CD14-positive monocyte (primary cell): ENCODE measurements at places on chromosomes 1 and 21. TPM values are rescaled to one million over a fixed set of nuclear protein-coding genes. Genes with fewer than 3 reads are reported as not detected.

DNA sequence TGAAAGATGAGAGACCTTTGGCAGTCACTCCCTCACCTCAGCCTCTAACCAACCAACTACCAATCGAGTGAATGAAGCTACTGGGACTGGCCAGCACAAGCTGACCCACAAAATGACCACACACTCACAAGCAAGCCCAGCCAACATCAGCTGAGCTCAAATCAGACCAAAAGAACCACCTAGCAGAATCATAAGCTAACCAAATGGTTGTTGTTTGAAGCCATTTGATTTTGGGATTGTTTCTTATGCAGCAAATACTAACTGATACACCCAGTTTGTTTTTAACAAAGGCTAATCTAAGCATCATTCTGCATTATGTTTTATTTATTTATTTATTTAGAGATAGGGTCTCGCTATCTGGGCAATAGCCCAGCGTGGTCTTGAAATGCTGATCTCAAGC, 310.4 kb downstream of the SETD4 start:
- DNase-seq = no peak

DNA sequence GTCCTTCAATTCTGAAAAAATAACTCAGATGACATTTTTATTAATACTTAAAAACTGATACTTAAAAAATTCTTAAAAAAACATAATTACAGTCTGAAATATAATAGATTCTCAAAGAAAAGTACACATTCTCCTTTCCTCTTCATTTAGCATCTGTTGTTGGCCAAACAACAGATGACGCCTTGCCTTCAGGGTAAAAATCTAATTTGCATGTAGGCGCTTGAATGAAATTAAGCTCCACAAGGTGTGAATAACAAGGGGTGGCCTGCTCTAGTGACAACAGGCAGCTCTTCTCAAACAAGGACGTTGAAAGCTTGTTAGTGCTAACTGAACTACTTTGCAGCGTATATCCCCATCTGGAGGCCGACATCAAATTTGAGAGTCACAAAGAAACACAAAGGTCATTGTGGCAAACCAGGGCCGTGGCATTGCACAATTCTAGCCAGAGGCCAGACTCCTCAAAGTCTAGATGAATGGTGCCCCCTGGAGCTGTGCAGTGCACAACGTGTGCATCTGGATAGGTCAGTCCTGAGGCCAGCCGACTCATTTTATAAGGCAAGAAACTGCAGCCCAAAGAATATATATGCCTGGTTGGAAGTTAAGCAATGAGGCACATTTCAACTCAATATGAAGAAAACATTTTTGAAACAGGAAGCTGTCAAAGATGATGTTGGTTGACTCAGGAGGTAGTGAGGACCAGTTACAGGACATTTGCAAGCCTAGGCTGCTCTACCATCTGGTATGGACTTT, 459.2 kb upstream of the RUNX1 start:
- DNase-seq = peak; percentile 92

DNA sequence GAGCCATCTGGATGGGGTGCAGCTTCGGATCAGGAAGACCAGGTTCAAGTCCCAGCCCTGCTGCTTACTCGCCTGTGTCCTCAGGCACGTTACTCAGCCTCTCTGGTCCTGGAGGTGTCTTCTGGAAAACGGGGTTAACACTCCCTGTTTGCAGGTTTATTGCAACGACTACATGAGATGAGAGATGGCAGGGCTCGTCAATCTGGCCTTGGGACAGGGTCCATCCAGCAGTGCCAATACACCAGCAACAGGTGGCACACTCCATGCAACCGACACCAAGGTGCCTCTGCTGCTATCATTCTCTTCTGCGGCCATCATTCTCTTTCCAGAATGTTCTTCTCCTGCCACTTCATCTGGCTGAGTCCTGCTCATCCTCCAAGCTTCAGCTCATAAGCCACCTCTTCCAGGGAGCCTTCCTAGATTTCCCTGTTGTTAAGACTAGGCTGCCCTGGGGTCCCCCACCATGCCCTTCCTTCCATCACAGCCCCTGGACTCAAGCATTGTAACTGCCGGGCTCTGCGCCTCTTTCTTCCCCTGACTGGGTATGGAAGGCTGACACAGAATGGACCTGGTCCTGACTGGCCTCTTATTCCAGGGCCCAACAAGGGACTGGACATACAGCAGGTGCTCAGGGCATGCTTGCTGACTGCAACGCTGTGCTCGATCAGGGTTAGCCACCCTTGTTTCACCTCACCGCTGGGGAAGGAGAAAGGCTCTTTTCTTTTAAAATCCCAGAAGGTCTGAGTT, 87.4 kb downstream of the DMRTB1 start:
- DNase-seq = no peak

DNA sequence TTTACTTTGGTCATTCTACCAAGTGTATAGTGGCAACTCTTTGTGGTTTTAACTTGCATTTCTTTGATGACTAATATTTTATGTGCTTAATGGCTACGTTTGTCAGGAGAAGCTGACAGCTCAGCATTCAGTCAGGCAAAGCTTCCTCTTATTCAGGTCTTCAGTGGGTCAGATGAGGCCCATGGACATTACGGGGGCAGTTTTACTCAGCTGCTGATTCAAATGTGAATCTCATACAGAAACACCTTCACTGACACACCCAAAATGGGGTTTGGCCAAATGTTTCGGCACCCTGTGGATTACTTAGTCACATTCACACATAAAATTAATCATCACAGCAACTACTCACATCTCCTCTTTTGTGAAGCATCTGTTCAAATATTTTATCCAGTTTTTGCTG, 104.9 kb upstream of the PLD5 start:
- no peak for DNase-seq

DNA sequence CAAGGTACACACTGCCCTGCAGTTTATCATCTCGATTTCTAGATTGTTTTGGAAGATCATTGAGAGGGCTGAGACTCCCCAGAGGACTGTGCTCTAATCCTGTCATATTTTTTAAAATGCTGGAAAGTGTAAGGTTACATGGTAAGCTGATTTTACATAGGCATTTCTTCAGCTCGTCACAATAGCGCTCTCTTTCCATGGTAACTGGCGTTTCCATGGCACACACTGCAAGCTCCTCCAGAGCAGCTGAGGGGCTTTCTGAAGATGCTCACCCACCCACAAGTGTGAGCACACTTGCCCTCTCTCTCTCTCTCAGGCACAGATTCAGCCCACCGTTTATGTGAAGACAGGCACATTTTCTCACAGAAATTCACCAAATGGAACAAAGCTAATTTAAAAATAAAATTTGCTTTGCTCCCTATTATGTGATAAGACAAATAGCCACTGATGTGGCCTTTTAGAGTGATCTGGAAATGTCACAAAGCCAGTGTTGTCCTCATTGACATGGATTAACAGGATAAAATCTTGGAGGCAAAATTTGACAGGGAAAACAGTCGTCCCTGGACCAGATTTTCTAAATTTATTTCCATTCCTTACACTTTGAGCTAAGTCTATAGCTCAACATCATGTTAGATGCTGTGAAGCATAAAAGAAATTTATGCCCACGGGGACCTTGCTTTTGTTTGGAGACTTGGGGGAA, 421.5 kb downstream of the RWDD3 start:
- DNase-seq = no peak

DNA sequence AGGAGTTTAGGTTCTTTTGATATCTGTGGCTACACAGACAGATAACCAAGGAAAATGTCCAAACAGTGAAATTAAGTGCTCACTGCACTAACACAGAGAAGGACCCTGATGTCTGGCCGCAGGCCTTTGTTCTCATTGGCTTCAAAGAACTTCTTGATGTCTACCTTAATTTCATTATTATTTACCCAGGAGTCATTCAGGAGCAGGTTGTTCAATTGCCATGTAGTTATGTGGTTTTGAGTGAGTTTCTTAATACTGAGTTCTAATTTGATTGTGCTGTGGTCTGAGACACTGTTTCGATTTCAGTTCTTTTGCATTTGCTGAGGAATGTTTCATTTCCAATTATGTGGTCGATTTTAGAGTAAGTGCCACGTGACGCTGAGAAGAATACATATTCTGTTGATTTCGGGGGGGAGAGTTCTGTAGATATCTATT, 15.2 kb upstream of the LGALS8 start:
- no peak for DNase-seq

GRCh38 chr1:40930174-40930964, 49.1 kb upstream of the CTPS1 start:
- no peak for DNase-seq

DNA sequence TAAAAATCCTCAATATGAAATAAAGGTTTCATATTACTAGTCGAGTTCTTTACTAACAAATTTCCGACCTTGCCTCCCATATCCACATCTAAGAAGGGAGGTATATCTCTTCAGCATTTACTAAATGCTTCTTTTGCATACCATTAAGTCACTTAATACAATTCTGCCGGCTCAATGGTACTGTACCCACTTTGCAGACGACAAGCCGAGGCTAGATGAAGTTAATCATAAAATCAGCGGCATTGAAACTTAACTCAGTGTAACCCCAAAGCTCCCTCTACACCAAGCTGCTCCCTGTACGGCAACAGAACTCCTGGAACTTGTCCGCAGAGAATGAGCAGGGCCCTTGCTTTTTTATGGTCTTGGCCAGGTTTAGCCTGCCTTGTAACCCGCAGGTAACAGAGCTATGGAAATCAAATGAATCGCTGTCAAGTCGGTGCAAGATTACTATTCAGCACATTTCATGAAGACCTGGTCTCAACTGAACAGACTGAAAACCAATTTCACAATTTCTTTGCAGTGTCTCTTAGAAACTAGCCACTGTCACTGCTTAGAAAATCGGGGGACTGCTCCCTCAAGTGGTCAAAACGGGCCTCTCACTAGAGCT, 738 bp downstream of the INTS7 start:
- DNase-seq = no peak

- no peak for DNase-seq
Measured at GRCh38 chr1:47646676-47647075, 208.8 kb downstream of the FOXD2 start.

DNA sequence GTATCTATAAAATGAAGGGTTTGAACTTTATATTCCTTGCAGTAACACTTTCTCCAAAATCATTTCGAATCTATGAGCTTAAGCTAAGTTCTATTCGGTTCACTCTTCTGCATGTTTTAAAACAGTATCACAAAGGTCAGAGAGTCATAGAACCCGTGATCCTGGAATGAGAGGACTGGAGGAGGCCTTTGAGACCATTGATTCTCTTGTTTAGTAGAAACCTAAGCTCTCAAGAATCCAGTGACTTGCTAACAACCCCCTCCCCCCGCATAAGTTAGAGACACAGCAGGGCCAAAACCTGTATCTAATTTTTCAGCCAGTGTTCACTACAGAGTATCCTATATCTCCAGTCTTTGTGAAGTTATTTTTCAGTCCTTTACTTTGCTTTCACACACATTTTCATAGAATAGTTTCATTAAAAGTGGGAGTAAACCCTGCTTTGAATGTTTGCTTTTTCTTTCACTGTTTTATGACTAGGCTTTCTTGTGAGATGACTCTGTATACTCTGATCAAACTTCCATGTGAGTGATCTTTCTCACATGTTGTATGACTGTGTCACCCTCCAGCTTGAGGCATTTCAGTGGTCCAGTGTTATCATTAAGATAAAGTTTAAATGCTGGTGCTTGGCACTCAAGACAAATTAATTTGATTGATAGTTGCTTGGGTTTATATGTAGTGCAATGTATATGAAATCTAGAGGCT, 275.4 kb upstream of the SGIP1 start:
- no peak for DNase-seq

- DNase-seq = no peak
Measured at GRCh38 chr1:150678988-150679387, 18.0 kb downstream of the GOLPH3L start.

DNA sequence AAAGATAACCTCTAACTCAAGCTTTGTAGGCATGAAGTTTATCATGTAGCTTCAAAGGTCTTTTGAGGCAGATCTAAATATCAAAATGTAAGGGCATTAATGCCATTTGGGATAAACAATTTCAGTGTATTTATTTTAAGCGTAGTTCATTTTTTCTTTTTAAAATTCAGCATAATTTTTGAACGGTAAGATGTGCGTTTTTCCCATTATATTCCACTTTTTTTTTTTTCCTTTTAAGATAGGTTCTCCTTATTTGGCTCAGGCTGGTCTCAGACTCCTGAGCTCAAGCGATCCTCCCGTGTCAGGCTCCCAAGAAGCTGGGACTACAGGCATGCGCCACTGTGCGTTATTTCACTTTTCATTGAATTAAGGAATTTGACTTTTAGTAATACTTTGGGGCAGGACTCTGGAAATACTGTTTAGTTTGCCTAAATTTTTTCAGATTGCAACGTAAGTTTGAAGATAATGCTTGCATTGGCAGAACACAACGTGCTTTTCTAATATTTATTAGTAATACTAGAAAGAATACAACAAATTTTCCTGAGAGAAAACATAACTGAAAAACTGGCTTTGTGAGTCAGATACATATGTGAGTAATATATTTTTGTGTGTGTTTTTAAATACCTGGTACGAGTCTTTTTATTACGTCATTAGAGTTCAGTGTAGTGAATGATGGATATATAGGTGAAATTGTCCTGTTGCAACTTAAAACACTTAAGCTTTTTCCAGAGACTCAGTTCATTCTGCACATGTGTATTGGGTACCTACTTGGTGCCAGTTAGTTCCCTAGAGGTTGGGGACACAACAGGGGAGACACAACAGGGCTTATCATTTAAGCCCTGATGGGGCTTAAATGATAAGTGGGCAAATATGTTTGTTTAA, 2.2 kb downstream of the RALGPS2 start:
- no peak for DNase-seq

DNA sequence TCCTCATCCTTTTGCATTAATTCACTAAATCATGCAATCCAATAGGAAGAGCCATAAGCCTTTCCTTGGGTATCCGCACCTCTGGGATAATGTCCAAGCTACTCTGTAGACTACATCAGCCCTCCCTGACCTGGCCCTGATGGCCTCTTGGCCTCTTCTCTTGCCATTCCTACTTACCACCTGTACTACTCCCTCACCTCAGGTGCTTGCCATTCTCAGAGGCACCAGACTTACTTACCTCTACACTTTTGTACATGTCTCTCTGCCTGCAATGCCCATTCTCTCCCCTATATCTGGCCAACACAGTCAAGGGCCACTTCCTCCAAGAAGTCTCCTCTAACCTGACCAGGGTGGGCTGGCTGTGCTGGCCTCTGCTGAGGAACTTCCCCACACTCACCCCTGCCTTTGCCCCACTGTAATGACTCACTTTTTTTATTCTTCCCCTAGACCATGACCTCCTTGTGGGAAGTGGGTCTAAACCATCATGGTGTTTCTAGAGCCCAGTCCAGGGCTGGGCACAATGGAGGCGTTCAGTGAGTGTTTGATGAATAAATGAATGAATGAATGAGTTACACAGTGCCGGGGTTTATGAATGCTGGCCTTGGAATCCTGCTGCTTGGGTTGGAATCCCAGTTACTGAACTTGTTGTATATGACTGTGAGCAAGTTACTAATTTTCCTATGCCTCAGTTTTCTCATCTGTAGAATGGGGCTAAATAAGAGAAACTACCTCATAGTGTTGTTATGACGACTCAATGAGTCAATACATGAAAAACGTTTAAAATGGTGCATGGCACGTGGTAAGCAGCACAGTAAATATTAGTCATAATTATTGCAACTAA, 179.8 kb downstream of the FOXD2 start:
- no peak for DNase-seq

GRCh38 chr1:201944639-201945038, 1.7 kb downstream of the LMOD1 start:
- no peak for DNase-seq

Gene BRDT
- not detected for polyA plus RNA-seq

Gene LGR6
- 0.09 TPM in 1 of 2 replicates, not detected in the other for polyA plus RNA-seq

Gene CLEC20A
- polyA plus RNA-seq = not detected in 2 replicates

Gene MXRA8
- not detected in 2 replicates for polyA plus RNA-seq

Gene CMPK1
- 7.9 and 17.4 TPM in 2 replicates for polyA plus RNA-seq

Gene WNT4
- not detected for polyA plus RNA-seq

Gene KRTAP7-1
- 0.13 TPM in 1 of 2 replicates, not detected in the other for polyA plus RNA-seq

Gene SFT2D2
- polyA plus RNA-seq = 9.4 and 23.7 TPM in 2 replicates

Gene GJA5
- polyA plus RNA-seq = not detected

Gene DPT
- polyA plus RNA-seq = not detected
